ENCODE measurements at places on chromosomes 5 and 9.

DNA sequence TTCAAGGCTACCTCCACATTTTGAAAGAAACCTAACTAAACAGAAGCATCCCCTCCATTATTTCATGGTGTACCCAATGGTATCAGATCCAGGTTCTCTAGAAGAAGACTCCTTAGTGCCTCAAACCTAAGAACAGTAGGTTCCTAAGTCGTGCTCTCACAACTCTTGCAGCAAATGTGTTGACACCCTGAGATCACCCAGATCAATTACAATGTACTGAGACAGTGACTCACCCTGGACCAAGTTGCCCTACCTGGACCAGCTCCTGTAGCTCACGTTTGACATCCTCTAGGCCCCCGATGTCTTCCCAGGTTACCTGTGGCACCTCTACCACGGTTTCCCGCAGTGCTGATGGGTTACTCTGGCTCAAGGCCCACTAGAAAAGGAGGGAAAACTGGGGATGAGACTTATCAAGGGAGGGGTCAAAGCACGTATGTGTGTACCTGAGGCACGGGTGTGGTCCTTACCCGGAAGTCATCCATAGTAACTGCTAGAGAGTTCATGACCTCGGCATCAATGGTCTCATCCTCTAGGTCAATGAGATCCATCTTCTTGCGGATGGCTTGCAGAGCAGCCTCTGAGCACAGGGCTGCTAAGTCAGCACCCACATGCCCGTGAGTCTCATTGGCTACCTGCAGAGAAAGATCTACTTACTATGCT lies 11.7 kb downstream of the VCP start:
- H3K4me1 ChIP-seq, result no peaks in the 10 kb centered on the region
- H3K27ac ChIP-seq, result no peak overlapping the region
- H3K4me3 ChIP-seq, result no peak overlapping the region
- DNase-seq, result no peak

DNA sequence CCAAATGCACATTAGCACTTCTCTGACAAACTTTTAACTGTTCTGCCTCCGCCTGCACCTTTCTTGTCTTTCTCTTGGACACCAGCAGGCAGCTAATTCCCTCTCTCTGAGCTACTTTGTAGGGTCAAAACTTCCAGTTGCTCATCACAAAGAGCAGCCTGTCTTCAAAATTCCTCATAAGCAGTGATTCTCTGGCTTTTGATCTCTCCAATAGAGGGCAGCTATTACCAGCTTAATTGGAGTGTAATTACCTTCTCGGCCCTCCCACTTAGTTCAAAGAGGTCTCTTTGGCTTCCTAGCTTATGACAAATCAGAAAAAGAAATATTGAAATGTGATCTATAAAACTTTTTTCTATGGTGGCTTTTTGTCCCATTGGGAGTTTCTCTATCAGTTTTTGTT lies 43.6 kb upstream of the RAD23B start:
- H3K4me1 ChIP-seq, result no peaks in the 10 kb centered on the region
- H3K27me3 ChIP-seq, result peaks cover 4% of the 10 kb centered on the region
- DNase-seq, result no peak
- no peak overlapping the region for H3K27ac ChIP-seq
- no peak overlapping the region for H3K4me3 ChIP-seq

- H3K27ac ChIP-seq, result no peak overlapping the region
- no peaks in the 10 kb centered on the region for H3K36me3 ChIP-seq
- no peak for DNase-seq
- H3K4me1 ChIP-seq, result no peaks in the 10 kb centered on the region
- H3K4me3 ChIP-seq, result no peak overlapping the region
These were observed 244.5 kb downstream of the NR2F1-AS1 start for GRCh38 chr5:93336330-93337110.

DNA sequence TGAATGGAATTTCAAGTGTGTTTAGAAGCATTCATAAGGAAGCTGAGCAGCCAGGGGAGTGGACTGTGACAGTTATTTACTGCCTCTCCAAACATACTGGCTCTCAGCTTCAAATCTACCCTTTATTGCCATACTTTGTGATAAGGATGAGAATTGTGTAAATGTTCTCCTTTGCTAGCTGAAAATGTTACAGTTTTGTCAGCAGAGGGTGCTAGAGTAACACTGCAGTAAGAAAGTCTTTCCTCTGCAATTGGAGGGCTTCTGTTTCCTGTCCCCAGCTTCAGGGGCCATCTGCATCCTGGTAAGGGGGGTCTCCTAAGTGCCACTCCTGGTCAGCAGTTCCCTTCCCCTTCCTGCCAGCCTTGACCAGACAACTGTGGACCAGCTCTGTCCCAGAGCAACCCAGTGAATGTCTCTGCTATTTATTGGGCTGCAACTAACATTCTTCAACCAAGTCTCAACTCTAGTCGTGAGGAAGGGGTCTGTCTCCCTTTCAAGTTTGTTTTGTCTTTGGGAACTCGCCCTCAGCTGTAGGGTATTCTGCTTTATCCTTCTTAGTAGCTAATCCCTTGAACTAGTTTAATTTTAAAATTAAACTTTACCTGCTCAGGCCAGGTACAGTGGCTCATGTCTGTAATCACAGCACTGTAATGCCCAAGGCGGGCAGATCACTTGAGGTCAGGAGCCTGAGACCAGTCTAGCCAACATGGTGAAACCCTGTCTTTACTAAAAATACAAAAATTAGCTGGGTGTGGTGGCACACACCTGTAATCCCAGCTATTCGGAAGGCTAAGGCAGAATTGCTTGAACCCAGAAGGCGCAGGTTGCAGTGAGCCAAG lies 45.3 kb downstream of the RAPGEF6 start:
- peaks cover 13% of the 10 kb centered on the region for H3K36me3 ChIP-seq
- H3K27me3 ChIP-seq, result no peaks in the 10 kb centered on the region
- H3K27ac ChIP-seq, result peak overlapping the region; percentile 52
- H3K4me3 ChIP-seq, result no peak overlapping the region
- DNase-seq, result peak; percentile 45

GRCh38 chr9:75226403-75227139 lies 138.3 kb downstream of the OSTF1 start:
- no peak for DNase-seq
- no peaks in the 10 kb centered on the region for H3K4me1 ChIP-seq
- H3K4me3 ChIP-seq, result no peak overlapping the region
- no peaks in the 10 kb centered on the region for H3K36me3 ChIP-seq
- H3K27ac ChIP-seq, result no peak overlapping the region

GRCh38 chr9:82570226-82570625 lies 492.7 kb downstream of the RASEF start:
- H3K4me1 ChIP-seq, result no peaks in the 10 kb centered on the region
- H3K27ac ChIP-seq, result no peak overlapping the region
- no peak for DNase-seq
- no peaks in the 10 kb centered on the region for H3K36me3 ChIP-seq
- H3K4me3 ChIP-seq, result no peak overlapping the region
- H3K27me3 ChIP-seq, result no peaks in the 10 kb centered on the region

DNA sequence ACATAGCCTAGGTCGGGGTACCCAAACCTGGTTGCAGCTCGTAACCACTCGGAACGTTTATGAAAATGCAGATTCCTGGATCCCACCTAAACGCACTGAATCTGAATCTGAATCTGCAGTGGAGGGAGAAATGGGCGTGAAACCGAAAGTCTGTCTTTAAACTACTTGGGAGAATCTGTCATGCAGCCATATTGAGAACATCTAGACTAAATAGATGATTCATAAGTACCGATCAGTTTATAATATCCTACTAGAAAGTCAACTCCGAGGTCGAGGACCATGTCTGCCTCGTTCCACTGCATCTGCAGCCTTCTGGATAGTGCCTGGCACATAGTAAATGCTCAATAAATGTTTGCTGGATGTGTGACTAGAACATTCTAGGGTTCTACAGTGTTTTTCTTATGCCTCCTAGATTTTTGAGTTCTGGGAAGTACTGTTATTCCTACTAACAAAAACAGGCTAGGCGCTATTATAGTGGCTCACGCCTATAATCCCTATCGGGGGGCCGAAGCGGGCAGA lies 632 bp downstream of the COQ4 start:
- no peak for DNase-seq
- H3K27me3 ChIP-seq, result no peaks in the 10 kb centered on the region
- peaks cover 26% of the 10 kb centered on the region for H3K4me1 ChIP-seq
- peak overlapping the region; percentile 95 for H3K27ac ChIP-seq

- no peaks in the 10 kb centered on the region for H3K36me3 ChIP-seq
- DNase-seq, result no peak
- peaks cover 5% of the 10 kb centered on the region for H3K27me3 ChIP-seq
- no peak overlapping the region for H3K4me3 ChIP-seq
These were observed 211.3 kb downstream of the FAM114A2 start for GRCh38 chr5:153827397-153827796.

- DNase-seq, result no peak
- no peak overlapping the region for H3K4me3 ChIP-seq
- H3K36me3 ChIP-seq, result no peaks in the 10 kb centered on the region
- peaks cover 18% of the 10 kb centered on the region for H3K27me3 ChIP-seq
- no peak overlapping the region for H3K27ac ChIP-seq
These were observed 311.0 kb downstream of the SLIT3 start for GRCh38 chr5:168989731-168990505.

DNA sequence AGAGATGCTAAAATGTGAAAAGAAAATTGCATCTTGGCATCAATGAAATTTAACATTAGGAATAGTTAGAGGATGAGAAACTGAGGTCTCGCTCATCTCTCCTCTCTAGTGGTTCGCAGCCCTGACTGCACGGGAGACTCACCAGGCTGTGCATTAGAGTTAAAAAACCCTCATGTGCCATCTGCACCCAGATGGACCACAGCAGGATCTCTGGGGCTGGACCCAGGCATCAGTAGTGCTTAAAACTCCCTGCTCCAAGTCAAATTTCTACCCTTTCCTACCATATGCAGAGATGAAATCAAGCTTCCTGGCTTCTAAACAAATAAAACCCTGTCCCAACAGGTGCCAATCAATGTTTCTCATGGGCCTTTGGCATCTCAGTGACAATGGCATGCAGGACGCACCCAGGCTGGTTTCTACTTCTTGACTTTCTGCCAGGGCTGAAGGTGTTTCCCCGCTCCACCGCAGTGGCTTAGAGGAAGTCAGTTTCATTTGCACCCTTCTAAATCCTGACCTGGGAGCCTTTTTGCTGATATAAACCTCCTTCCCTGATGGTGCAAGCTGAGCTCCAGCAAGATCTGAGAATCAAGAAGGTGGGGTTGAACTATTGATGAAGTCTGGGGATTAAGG lies 132.6 kb downstream of the NSG2 start:
- no peaks in the 10 kb centered on the region for H3K4me1 ChIP-seq
- H3K4me3 ChIP-seq, result no peak overlapping the region
- peaks cover 2% of the 10 kb centered on the region for H3K27me3 ChIP-seq
- DNase-seq, result no peak

- no peak for DNase-seq
- H3K27me3 ChIP-seq, result peaks cover 12% of the 10 kb centered on the region
- no peaks in the 10 kb centered on the region for H3K4me1 ChIP-seq
- no peak within 1 kb of the TSS for H3K4me3 ChIP-seq
- H3K36me3 ChIP-seq, result no peaks in the 10 kb centered on the region
These were observed at the start of gene UBE2QL1 for GRCh38 chr5:6448622-6449464. UBE2QL1 (plus strand) TSS chr5:6448859; CDS start chr5:6448894, 35 bp downstream.

DNA sequence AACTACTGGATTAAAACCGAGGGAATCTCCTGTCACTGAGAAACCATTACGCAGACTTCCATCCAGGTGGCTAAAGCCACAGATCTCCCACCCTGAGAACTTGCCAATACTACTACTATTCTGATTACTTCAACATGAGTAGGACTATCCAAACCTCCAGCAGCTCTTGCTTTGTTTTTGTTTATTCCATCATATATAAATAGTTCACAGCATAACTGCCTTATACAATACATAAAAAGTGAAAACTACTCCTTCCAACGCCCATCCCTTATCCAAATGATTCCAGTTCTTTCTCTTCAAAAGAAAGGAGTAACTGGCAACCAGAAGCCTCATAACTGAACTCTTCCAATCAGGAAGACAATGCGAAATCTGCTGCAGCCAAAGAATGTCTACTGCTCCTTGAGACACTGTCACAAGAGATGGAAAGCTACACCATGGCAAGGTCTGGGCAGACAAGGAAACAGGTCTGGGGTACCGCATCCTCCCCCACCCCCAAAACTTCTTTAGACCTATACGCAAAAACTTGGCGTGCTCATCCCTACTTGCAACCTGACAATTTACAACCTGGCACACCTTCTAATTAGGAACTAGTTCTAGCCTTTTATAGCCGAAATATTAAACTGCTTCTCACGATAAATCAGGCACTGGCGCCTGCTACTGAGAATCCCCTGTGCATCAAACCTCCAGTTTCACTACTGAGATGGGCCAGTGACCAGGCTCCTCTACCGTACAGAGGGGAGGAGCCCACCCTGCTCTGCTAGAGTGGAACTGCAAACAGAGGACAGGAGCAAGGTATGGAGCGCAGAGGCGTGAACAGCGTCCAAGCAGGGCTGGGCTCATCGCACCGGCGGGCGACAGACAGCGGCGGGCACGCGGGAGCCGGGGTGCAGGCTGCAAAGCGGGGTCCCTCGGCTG lies 986 bp downstream of the PLPP1 start:
- no peaks in the 10 kb centered on the region for H3K27me3 ChIP-seq
- H3K36me3 ChIP-seq, result peaks cover 3% of the 10 kb centered on the region
- DNase-seq, result peak; percentile 69

DNA sequence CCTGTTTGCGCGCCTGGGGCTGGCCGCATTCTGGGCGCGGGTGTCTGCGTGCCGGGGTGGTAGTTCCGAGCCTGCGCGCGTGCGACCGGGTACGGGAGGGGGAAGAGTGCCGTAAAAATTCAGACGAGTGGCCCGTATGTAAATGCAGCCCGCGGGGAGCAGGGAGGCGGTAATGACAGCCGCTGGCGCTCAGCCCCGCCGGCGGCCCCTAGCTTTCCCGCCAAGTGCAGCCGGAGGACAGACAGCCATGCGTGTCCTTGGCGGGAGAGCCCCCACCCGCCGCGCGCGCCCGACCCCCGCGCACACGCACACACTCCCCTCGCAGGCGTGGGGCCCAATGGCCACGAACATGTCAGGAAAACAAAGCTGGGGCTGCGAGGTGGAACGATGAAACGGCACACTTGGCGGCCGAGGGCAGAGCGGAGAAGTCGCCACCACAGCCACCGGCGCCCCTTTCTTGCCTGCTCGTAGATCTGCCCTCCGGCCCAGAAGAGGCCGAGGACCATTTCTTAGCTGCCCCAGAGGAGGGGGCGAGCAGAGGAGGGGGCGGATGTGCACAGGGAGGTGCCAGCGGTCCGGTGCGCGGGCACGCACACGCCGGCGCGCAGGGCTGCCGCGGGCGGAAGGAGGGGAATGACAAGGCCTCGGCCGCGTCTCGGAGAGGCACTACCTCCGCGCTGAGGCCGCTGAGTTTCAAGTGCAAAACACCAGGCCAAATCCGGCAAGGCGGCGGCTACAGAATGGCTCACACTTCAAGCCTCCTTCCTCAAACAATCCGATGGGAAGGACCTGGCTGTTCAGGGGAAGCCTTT lies 208.4 kb downstream of the MEF2C start:
- no peaks in the 10 kb centered on the region for H3K36me3 ChIP-seq
- DNase-seq, result no peak
- H3K27ac ChIP-seq, result no peak overlapping the region
- no peaks in the 10 kb centered on the region for H3K4me1 ChIP-seq
